ENCODE measurements at places on chromosomes 11 and 22.

DNA sequence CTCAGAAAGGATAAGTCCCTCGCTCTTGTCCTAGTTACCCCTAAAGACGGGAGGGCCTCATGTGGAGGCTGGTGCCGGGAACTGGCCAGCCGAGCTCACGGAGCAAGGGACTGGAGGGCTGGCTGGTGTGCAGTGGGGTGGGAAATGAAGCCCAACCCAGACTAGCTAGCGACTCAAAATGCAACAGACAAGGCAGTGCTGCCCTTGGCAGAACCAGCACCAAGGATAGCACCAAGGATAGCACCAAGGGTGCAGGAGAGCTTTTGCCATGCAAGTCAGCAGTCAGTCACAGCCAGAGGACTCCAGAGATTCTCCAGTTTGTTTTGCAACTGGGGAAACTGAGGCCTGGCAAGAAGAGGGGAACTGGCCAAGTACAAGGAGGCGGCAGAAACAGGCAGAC lies 6.5 kb upstream of the BATF2 start:
- no peak for DNase-seq

DNA sequence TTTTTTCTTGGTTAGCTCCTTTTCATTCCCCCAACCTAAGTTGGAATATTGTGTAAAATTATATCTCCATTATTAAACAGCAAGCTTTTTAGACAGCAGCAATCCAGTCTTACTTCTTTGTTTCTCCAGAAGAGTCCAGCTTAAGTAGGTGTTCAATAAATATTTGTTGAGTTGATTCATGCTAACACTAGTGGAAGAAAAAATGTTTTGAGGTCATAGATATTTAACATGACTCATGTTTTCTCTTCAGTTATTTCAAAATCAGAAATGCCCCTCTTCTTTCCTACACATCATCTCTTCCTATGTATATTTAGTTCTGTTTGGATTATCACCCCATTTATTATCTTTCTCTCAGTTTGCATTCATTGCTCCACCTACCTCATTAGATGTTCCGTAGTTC lies 20.3 kb downstream of the CCDC83 start:
- no peak for DNase-seq

DNA sequence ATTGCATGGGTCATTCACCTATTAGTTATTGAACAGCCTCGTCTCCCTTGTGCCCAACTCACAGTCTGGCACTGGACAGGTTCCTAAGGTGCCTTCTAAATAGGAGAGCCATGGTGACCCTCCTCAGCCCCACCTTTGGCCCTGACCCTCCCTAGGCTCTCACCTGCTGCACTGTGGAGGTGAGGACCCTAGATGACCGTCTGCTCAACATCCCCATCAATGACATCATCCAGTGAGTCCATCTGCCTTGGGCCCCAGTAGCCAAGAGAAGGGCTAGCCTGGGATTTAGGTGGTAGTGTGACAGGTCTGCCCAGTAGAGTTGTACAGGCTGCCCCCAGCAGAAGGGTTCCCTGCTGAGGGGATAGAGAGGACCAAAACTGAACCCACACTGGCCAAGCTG lies 13.6 kb downstream of the UCP2 start:
- no peak for DNase-seq

DNA sequence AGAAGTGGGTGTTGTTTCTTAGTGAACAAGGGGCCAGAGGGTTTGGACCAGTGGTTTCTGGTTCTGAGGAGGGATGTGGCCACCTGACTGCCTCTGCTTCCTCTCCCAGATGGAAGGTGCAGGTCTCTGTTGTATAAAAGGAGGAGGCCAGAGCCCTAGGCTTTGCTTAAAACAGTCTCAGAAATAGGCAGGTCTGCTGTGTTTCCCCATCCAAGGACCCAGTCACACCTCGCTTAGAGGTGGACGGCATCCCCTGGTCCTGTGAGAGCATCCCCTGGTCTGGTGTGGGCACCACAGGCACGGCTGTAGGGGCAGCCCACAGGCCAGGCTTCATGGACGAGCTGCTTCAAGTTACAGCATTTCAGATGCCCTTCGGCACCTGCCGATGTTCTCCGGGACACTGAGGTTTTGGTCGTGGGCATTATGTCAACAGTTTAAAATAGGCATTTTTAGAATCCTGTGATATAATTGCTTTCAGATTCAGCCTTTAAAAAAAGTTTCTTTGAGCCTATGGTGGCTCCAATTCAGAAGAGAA lies 45.7 kb upstream of the SHANK2 start:
- no peak for DNase-seq

- DNase-seq, result no peak
These were observed 1.7 kb downstream of the ETS1 start for GRCh38 chr11:128585498-128586238.

GRCh38 chr11:32353884-32354283 lies 81.5 kb downstream of the WT1 start:
- DNase-seq, result no peak

Measured in GM19239 (cell line).